Activated CD8-positive, alpha-beta T cell treated with anti-CD3 and anti-CD28 coated beads, Interleukin-2, amount 10 ng/mL, durations not matched to agents 7 days and 5 days (primary cell): ENCODE measurements at places on chromosomes 2 and 18. TPM values are rescaled to one million over a fixed set of nuclear protein-coding genes. Genes with fewer than 3 reads are reported as not detected.
A peak's percentile ranks its signal among the peaks of the same experiment; 100 is the strongest.

Gene TRIB2
- 57.7 TPM for total RNA-seq

DNA sequence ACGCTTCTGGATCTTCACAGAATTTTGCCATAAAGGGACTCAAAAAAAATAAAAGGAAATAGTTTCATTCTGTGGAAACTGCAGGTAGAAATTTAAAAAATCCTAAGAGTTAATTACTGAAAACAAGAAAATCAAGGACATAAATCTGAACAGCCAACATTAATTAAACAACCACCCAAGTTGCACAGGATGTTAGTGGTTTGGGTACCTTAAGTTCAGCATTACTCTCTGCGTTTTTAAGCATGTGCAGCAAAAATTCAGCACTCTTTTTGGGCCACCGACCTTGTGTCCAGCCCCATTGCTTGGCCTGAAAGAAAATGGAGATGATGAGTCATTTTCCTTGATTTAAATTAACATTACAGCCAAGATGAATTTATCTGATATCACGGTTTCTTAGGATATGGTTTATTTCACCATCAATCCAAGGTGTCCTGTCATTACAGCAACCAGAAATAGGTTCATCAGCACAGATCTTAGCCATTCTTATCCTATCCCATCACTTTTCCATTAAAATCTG, 3.3 kb upstream of the C18orf32 start:
- peaks cover 2% of the 10 kb centered on the region for H3K27me3 ChIP-seq
- peak overlapping the region; percentile 100 for H3K4me3 ChIP-seq
- DNase-seq = no peak
- peaks cover 59% of the 10 kb centered on the region for H3K36me3 ChIP-seq

DNA sequence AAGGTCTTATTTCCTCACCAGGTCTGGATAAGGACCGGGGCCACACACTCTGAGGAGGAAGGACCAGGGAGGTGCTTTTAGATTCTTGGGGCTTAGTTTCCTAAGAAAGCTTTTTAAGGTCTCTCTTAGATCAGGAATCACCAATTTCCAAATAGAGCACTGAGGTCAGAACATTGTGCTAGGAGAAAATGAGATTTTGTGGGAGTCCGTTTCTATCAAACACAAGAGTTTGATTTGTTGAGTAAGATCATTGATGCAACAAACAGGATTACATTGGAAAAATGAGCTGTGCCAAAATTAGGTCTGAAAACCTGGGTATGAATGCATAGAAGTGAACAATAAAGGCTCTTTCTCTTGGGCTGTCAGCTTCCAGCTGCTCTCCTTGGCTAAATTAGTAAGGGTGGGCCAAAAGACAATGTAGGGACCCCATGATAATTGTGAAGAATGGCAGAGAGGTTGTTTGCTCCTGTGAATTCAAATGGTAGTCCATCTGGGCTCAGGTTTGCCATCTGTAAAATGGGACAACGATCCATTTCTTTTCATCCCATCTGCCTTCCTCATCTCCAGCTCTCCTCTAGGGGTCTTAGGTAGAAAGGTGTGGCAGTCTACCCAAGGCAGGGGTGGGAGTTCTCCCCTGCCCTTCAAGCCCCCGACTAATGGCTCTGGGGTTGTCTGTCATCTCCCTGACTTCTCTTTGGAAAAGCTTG, 20.0 kb downstream of the IGFBP2 start:
- H3K27me3 ChIP-seq = no peaks in the 10 kb centered on the region
- peaks cover 2% of the 10 kb centered on the region for H3K36me3 ChIP-seq
- DNase-seq = no peak
- peaks cover 11% of the 10 kb centered on the region for H3K4me1 ChIP-seq

GRCh38 chr2:194616334-194616733, 1040.7 kb upstream of the SLC39A10 start:
- no peaks in the 10 kb centered on the region for H3K4me1 ChIP-seq
- no peak for DNase-seq
- no peak overlapping the region for H3K27ac ChIP-seq
- H3K36me3 ChIP-seq = no peaks in the 10 kb centered on the region

DNA sequence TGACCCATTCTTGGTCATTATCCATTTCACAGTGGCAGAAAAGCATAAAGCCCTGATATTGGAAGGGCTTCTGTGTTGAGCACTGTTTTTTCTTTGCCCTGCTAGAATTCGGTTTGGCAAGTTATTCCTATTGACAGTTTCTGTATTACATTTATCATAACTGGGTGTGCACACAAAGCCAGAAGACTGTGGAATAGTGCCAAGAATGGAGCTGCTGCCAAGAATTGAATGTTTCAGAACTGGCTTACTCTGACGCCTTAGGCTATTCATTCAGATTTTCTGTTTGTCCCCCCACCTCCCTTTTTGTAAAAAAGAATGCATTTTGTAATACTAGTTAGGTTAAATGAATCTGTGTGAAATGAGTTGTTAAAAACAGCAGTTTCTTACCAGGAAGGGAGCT, 12.7 kb downstream of the KDM3A start:
- DNase-seq = no peak
- no peak overlapping the region for H3K4me3 ChIP-seq
- peaks cover 85% of the 10 kb centered on the region for H3K36me3 ChIP-seq
- H3K27me3 ChIP-seq = no peaks in the 10 kb centered on the region

DNA sequence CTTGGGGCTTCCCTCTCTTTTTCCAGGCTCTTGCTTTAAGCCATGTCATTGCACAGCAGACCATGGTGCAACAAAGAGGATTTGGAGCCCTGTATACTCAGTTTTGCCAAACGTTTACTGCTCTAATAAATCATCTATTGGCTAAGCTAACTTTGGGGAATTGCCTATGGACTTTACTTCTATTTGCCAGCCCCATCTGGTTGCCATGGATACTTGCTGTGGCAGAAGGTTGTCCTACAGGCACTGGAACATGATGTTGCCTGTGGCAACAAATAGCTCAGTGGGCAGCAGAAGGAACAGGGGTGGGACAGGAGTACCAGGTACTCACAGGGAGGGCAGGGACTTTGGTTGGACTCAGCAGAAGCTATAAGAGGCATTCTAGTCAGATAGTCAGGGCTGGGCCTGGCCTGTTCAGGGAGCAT, 129.7 kb downstream of the CCDC85A start:
- H3K36me3 ChIP-seq = no peaks in the 10 kb centered on the region
- no peaks in the 10 kb centered on the region for H3K27me3 ChIP-seq
- H3K4me3 ChIP-seq = no peak overlapping the region
- no peaks in the 10 kb centered on the region for H3K4me1 ChIP-seq
- H3K27ac ChIP-seq = no peak overlapping the region

- peaks cover 9% of the 10 kb centered on the region for H3K27me3 ChIP-seq
- no peak overlapping the region for H3K4me3 ChIP-seq
- no peaks in the 10 kb centered on the region for H3K4me1 ChIP-seq
- no peaks in the 10 kb centered on the region for H3K36me3 ChIP-seq
These were observed 33.0 kb upstream of the KIF5C start for GRCh38 chr2:148842050-148842449.

Gene LOXHD1
- 0.63 TPM for total RNA-seq

- H3K27me3 ChIP-seq = no peaks in the 10 kb centered on the region
- H3K4me3 ChIP-seq = no peak overlapping the region
- no peaks in the 10 kb centered on the region for H3K4me1 ChIP-seq
- no peaks in the 10 kb centered on the region for H3K36me3 ChIP-seq
These were observed 267.8 kb downstream of the TSN start for GRCh38 chr2:122023059-122023864.

Gene SAG
- not detected for total RNA-seq

Gene CFC1
- not detected for total RNA-seq

GRCh38 chr2:2848621-2849333, 517.7 kb upstream of the MYT1L start:
- no peaks in the 10 kb centered on the region for H3K36me3 ChIP-seq
- H3K27me3 ChIP-seq = no peaks in the 10 kb centered on the region
- H3K27ac ChIP-seq = no peak overlapping the region
- DNase-seq = no peak

DNA sequence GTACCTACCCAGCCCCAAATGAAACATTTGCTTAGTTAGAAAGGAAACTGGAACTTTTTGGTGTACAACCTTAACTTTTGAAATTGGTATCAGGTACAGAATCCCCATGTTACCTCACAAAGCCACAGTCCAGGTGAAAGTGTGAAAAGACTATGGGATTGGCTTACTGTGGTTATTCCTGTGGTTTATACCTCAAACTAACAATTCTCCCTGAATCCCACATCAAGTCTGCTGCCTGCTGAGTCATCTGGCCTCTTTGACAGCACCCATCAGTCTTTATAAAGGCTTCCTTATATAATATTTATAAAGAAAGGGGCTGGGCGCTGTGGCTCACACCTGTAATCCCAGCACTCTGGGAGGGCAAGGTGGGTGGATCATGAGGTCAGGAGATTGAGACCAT, 164.6 kb downstream of the TMEM247 start:
- H3K27me3 ChIP-seq = no peaks in the 10 kb centered on the region
- H3K4me3 ChIP-seq = no peak overlapping the region
- H3K36me3 ChIP-seq = peaks cover 17% of the 10 kb centered on the region
- no peak overlapping the region for H3K27ac ChIP-seq

Gene TNFRSF11A
- total RNA-seq = 4.3 TPM

GRCh38 chr2:187527262-187527661, 27.0 kb downstream of the TFPI start:
- no peak overlapping the region for H3K4me3 ChIP-seq
- H3K27ac ChIP-seq = no peak overlapping the region
- DNase-seq = no peak
- H3K4me1 ChIP-seq = no peaks in the 10 kb centered on the region
- no peaks in the 10 kb centered on the region for H3K36me3 ChIP-seq
- no peaks in the 10 kb centered on the region for H3K27me3 ChIP-seq

- no peaks in the 10 kb centered on the region for H3K36me3 ChIP-seq
- no peak for DNase-seq
- H3K4me1 ChIP-seq = no peaks in the 10 kb centered on the region
- H3K4me3 ChIP-seq = no peak overlapping the region
These were observed 252.5 kb downstream of the SMAD2 start for GRCh38 chr18:47677952-47678351.

- no peak for DNase-seq
- no peaks in the 10 kb centered on the region for H3K4me1 ChIP-seq
- peaks cover 2% of the 10 kb centered on the region for H3K27me3 ChIP-seq
- no peak overlapping the region for H3K27ac ChIP-seq
- no peak overlapping the region for H3K4me3 ChIP-seq
These were observed 15.1 kb upstream of the KCNE4 start for GRCh38 chr2:223036790-223037444.

Gene CHRND
- total RNA-seq = not detected

DNA sequence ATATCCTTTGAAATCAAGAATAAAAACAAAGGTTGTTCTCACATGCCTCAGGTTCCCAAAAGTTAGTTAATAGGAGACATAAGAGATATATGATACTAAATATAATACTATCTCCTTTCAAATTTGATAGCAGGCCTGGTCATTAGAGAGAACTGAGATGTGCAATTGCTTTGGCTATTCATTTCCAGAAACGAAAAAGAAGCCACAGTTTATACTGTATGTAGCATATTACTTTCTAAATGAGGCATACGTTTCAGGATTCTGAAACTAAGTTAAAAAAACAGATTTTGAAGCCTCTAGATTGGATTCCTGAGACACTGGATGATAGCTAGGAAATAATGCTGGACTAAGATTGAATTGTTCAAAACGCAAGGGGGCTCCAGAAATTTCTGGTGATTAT, 7.1 kb downstream of the PPP1R1C start:
- H3K4me3 ChIP-seq = no peak overlapping the region
- DNase-seq = no peak
- no peaks in the 10 kb centered on the region for H3K4me1 ChIP-seq
- peaks cover 4% of the 10 kb centered on the region for H3K27me3 ChIP-seq

- no peaks in the 10 kb centered on the region for H3K36me3 ChIP-seq
- no peaks in the 10 kb centered on the region for H3K27me3 ChIP-seq
- no peaks in the 10 kb centered on the region for H3K4me1 ChIP-seq
- no peak overlapping the region for H3K4me3 ChIP-seq
- DNase-seq = no peak
These were observed 62.7 kb upstream of the CTDP1 start for GRCh38 chr18:79616651-79617510.

- H3K4me1 ChIP-seq = peaks cover 9% of the 10 kb centered on the region
- no peak overlapping the region for H3K27ac ChIP-seq
- no peaks in the 10 kb centered on the region for H3K36me3 ChIP-seq
- no peak for DNase-seq
- H3K27me3 ChIP-seq = peaks cover 8% of the 10 kb centered on the region
These were observed 43.3 kb downstream of the CMPK2 start for GRCh38 chr2:6822406-6822805.

Gene PLB1
- 1.4 TPM for total RNA-seq

- H3K4me3 ChIP-seq = no peak overlapping the region
- DNase-seq = no peak
- H3K27me3 ChIP-seq = peaks cover under 1% of the 10 kb centered on the region
These were observed 34.2 kb upstream of the CTDP1 start for GRCh38 chr18:79645291-79645983.

Gene SLC38A11
- total RNA-seq = not detected

Gene DNAJC5G
- total RNA-seq = not detected

DNA sequence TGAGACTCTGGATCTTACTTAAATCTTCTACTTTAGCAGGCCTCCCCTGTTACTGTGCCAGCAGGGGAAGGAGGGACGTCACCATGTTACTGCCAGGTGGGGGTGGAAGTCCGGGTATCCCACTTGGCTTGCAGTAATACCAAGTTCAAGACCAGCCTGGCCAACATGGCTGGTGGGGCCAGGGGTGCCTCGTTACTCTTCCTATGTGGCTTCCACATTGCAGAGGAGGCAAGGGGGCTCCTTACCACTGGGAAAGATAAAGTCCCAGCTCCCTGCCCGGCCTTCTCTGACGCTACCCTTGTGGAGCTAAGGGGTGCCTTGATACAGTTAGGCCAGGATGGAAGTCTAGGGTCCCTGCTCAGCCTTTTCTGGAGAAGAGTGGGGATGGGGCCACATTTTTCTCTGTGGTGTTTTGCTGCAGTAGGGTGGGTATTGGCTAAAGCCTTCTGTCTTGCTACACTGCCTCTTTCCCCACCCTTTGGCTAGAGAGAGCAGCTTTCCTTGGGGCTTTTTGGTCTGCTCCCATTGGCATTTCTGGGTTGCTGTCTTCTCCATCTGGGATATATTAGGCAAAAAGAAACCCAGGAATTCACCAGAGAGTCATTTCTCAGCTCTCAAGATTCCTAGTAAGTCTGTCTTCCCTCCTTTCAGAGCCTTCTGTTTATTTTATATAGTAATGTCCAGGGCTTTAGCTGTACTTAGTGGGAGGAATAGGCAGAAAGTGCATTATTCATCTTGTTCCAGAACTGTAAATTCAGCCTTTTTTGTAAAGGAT, 21.9 kb downstream of the ELMOD3 start:
- no peak overlapping the region for H3K27ac ChIP-seq
- no peaks in the 10 kb centered on the region for H3K4me1 ChIP-seq
- peaks cover 44% of the 10 kb centered on the region for H3K36me3 ChIP-seq
- DNase-seq = no peak
- H3K4me3 ChIP-seq = no peak overlapping the region

- no peak for DNase-seq
- H3K36me3 ChIP-seq = no peaks in the 10 kb centered on the region
- peaks cover 6% of the 10 kb centered on the region for H3K4me1 ChIP-seq
These were observed 37.0 kb upstream of the CTDP1 start for GRCh38 chr18:79642626-79643025.

Gene SCG2
- total RNA-seq = not detected

DNA sequence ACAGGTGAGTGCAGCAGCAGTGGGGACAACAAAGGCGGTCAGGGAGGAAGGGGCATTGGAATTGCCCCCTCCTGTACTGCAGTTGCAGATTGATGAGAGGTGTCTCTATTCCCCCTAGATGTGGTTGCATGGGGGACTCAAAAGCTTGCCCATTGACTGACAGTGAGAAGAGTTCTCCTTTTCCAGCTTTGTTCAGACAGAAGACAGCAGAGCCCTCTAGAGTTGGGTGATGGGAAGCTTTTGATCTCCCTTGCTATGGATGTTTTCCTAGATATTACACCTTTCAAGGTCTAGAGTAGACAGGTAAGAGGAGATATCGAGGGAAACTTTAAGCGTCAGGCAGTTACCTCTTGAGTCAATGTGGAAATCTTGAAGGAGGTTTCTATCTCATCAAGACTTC, 2.9 kb downstream of the PROKR1 start:
- no peaks in the 10 kb centered on the region for H3K36me3 ChIP-seq
- peaks cover 65% of the 10 kb centered on the region for H3K27me3 ChIP-seq
